Stimulated activated naive B cell treated with anti-CD40 and anti-IgM and Interleukin-4, amounts not matched to agents 10 μg/mL and 1 μg/mL and 100 μg/mL, for 72 hours (primary cell): ENCODE measurements at places on chromosomes 5 and 9.
A peak's percentile ranks its signal among the peaks of the same experiment; 100 is the strongest.

GRCh38 chr9:99143655-99144054 is 38.7 kb downstream of the TGFBR1 start:
- no peak for DNase-seq

DNA sequence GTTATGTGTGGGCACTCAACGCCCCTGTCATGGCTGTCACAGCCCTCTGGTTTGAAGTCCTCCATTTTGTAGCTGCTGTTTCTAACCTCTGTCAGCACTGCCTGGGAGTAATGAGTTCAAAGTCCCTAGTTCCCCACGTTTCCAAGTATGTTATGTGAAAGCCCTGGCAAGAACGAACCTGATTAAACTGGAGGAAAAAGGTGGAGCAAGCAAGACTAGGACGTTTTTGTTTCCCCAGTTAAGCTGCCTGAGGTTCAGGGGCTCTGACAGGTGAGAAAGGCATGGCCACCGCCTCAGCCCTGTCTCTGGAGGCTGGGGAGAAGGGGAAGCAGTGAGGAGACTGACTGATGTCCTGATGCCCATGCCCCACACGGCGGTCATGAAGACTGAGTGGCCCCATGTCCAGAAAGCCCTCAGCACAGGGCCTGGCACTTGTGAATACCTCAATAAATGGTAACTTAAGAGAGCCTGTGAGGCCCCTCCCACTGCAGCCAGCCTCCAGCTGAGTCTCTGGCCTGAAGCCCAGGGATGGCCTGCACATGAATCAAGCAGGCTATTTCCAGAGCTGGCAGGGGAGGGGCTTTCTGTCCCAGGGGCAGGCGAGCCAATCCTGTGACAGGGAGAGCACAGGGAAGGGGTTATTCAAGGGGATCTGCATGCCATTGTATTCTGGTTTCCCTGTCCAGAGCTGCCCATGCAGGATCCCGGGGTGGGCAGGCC is 61.8 kb downstream of the PFDN1 start:
- no peak for DNase-seq

DNA sequence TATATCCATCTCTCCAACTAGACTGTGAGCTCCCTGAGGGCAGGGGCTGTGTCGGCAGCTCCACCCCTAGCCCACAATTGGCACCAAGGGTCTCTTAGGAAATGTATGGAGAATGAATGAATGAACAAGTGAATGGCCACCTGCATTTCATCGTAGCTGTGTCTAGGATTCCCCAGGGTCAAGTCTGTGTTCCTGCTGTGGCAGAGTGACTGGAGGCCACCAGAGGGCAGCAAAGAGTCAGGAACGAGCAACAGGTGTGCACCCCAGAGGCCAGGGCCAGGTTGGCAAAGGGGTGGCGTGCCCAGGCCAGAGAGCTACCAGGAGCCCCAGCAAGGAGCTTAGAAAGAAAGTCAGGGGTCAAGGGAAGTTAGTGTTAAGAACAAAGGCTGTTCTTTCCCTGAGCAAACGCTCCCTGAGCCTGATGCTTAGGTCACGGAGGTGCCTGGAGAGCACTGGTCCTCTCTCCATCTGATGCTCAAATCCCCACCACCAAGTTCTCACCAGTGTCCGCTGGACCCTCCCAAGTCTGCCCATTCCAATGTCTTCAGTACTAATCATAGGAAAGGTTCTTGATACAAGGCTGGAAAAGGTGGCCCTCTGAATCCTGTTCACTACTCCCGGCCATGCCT is 160.7 kb downstream of the PAX5 start:
- peak; percentile 64 for DNase-seq

DNA sequence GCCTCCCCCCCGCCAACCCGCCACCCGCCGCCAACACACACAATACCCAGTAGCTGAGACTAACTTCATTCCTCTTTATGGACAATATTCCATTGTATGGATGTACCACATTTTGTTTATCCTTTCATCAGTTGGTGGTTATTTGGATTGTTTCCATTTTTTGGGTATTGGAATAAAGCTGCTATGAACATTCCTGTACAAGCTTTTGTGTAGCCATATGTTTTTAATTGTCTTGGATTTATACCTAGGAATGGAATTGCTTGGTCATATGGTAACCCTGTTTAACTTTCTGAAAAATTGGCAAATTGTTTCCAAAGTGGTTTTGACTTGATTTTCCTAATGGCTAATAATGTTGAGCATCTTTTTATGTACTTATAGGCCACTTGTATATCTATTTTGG is 4.9 kb upstream of the UBTD2 start:
- DNase-seq: no peak
